ENCODE measurements at places on chromosomes 11 and 22. TPM values are rescaled to one million over a fixed set of nuclear protein-coding genes. Genes with fewer than 3 reads are reported as not detected.

Gene HEPN1
- total RNA-seq = not detected

Gene GLYAT
- total RNA-seq = 1.0 TPM

Gene SMTNL1
- total RNA-seq = 0.47 TPM

Gene CD81
- total RNA-seq = 829 TPM

Gene OR10A2
- not detected for total RNA-seq

Gene APOBEC3B
- total RNA-seq = 1.4 TPM

Gene GUCY1A2
- total RNA-seq = 4.3 TPM

Gene HTATIP2
- 24.0 TPM for total RNA-seq

Gene LDHAL6A
- 4.7 TPM for total RNA-seq

Gene GLB1L2
- total RNA-seq = 29.9 TPM

Gene SLC5A1
- total RNA-seq = 4.8 TPM

All from testis (tissue), 5 donors.